ENCODE measurements at places on chromosomes 16 and 17. TPM values are rescaled to one million over a fixed set of nuclear protein-coding genes. Genes with fewer than 3 reads are reported as not detected.

CEP295NL gene
- 6.4 TPM for total RNA-seq

KRTAP4-1 gene
- total RNA-seq: not detected

DNA sequence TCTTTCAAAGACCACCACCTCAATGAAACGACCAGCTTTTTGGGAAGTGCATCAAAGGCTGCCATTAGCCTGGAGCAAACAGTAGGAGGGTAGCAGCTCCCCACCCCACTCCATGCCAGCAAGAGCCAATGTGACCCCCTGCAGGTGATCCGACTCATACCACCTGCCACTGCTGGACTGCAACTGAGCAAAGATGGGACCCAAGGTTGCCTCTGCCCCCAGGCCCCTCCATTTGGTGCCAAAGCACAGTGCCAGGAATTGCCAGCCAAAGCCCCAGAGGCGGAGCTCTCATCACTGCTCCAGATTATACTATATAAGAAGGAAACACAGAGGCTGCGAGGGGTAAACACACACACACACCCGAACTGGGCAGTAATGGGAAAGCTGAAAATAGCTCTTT is 8.3 kb downstream of the PITPNM3 start:
- no peak overlapping the region for H3K4me3 ChIP-seq
- peaks cover 13% of the 10 kb centered on the region for H3K27me3 ChIP-seq
- no peak overlapping the region for H3K27ac ChIP-seq
- no peaks in the 10 kb centered on the region for H3K36me3 ChIP-seq
- no peak for DNase-seq

- no peak for DNase-seq
- H3K4me1 ChIP-seq: peaks cover 3% of the 10 kb centered on the region
- peaks cover 7% of the 10 kb centered on the region for H3K36me3 ChIP-seq
- no peak overlapping the region for H3K4me3 ChIP-seq
Observed at GRCh38 chr16:58451945-58452401, 48.0 kb upstream of the NDRG4 start.

DRC3 gene
- 0.29 TPM for total RNA-seq

DNA sequence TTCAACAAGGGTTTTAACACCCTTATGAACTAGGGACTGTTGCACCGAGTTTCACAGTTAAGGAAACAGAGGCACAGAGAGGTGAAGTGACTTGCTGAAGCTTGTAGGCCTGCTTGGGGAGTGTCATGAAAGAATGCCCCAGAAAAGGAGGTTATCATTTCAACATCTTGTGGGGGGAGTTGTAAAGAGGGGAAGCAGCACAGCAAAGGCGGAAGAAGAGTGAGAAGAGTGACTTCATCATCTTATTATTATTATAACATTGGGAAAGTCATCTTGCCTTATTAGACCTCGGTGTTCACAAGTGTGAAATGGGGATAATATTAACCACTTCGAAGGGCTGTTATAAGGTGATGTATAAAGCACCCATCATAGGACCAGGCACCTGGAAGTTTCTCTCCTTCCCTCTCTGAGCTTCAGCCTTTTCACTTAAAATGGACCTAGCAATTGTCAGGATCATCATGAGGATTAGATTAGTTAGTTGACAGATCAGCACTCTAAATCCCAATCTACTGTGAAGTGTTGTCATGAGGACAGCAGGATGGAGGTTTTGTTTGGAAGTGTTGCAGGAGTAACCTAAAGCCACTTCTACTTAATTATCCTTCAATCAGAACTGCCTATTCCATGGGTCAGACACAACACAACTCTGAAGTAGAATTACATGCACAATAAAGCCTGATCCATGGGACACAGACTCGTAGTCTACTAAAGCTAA is 2.3 kb downstream of the CCL4 start:
- H3K36me3 ChIP-seq: peaks cover 5% of the 10 kb centered on the region
- H3K27ac ChIP-seq: no peak overlapping the region
- no peak overlapping the region for H3K4me3 ChIP-seq
- DNase-seq: no peak
- peaks cover 5% of the 10 kb centered on the region for H3K27me3 ChIP-seq
- no peaks in the 10 kb centered on the region for H3K4me1 ChIP-seq

ZNF385C gene
- total RNA-seq: 1.5 TPM

- no peaks in the 10 kb centered on the region for H3K27me3 ChIP-seq
- H3K4me1 ChIP-seq: no peaks in the 10 kb centered on the region
- peaks cover 2% of the 10 kb centered on the region for H3K36me3 ChIP-seq
Observed at GRCh38 chr17:52673791-52674190, 515.3 kb upstream of the CA10 start.

- peaks cover 5% of the 10 kb centered on the region for H3K27me3 ChIP-seq
- H3K36me3 ChIP-seq: no peaks in the 10 kb centered on the region
- H3K4me1 ChIP-seq: peaks cover 6% of the 10 kb centered on the region
- no peak overlapping the region for H3K27ac ChIP-seq
- DNase-seq: no peak
- no peak overlapping the region for H3K4me3 ChIP-seq
Observed at GRCh38 chr17:77838748-77839697, 119.5 kb upstream of the TNRC6C start.

HBZ gene
- not detected for total RNA-seq

- no peak for DNase-seq
- peaks cover 7% of the 10 kb centered on the region for H3K27me3 ChIP-seq
- H3K27ac ChIP-seq: no peak overlapping the region
- peaks cover 5% of the 10 kb centered on the region for H3K36me3 ChIP-seq
Observed at GRCh38 chr17:38439436-38439835, 11.2 kb downstream of the ARHGAP23 start.
